ENCODE measurements at places on chromosomes 16 and 17.

DNA sequence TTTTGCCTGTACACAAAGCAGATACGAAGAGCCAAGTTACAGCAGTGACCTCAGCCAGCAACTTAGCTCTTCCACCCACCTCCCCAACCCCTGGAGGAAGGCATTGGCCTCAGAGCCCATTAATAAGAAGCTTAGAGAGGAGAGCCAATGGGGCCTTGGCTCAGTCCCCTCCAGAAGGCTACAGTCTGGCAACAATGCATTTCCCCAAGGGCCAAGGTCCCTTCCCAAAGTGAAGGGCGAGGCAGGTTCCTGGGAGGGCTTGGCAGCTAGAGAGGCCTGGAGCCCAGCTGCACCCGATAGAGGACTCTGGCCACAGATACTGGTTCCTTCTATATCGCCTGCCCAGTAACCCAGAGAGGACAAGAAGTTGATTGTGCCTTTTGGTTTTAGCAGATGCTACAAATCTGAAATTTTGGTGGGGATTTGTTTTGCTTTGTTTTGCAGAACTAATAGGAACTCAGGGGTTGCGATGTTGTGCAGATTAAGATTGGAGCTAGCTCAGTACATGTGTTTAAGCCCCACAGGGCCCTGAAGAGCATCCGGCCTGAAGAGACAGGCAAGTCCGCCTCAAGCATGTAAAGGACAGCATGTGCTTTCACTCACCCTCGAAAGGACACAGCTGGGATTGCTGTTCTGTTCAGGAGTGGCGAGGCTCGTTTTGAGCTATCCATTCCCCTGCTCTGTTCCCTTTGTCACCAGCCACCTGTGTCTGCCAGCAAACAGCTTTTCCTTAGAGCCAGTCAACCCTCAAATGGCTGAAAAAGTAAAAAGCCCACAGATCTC lies 12.0 kb upstream of the PNPO start:
- DNase-seq = no peak

DNA sequence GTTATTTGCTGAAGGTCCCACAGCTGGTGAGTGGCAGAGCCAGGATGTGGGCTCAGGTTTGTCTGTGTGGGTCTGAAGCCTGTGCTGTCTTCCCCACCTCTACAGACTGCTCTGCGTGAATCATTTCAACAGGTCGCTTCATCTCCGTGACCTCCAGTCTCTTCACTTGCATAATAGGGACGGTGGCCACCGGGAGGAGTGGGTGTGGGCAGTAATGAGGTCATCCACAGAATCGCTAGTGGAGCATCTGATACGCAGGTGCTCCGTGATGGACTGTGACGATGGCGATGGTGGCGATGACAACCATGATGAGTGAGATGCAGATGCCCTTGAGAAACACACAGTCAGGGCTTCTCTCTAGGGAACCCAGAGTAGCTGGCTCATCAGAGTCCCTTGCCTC lies 120.2 kb downstream of the RAP1GAP2 start:
- DNase-seq = no peak

GRCh38 chr17:74491626-74492025 lies 25.2 kb downstream of the CD300A start:
- DNase-seq = no peak

DNA sequence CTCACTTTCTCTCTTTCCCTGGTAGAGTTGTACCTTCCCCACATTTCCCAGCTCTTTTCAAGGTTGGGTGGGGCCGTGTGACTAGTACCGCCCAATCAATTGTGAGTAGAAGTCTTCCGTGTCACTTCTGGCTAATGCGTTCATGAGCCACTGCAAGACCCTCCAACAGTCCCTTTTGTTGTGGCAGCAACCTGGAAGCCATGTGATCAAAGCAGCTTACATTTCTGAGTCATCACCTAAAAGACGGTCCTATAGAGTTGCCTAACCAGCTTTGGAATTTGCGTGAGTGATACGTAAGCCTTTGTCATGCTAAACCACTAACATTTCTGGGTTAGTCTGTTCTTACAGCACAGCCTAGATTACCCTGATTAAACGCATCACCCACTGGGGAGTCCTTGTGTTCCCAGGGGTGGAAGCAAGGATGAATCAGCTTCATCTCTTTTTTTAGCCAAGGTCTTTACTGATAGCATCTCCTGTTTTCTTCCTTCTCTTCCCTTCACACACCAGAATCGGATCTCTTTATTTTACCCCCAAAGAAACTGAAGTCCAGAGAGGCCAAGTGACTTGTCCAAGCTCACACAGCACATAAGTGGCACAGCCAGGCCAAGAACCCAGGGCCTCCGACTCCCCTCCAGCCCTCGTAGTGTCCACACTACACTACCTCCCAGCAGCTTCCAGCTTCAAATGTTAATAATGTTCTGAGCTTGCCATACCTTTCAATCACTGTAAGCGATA lies 366.3 kb upstream of the XYLT1 start:
- no peak for DNase-seq

DNA sequence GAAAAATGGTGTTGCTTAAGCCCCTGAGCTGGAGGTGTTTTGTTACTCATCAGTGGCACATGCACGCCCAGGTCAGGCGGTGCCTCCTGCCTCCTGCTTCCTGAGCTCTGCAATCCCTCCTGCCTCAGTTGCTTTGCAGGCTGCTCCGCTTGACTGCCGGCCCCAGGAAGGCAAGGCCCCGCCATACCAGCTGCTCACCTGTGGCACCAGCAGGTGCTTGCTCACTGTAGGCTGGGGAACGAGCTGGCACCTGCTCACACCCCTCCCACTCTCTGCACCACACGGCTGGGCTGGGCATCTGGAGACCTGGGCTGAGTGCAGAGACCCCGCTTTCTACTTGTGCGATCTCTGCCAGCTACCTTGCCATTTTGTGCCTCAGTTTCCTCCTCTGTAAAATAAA lies 200.2 kb downstream of the RBFOX3 start:
- DNase-seq = no peak

GRCh38 chr16:29809031-29809747 lies 2.8 kb upstream of the PRRT2 start:
- DNase-seq = no peak

GRCh38 chr16:84205976-84206691 lies 15.2 kb downstream of the ADAD2 start:
- no peak for DNase-seq

DNA sequence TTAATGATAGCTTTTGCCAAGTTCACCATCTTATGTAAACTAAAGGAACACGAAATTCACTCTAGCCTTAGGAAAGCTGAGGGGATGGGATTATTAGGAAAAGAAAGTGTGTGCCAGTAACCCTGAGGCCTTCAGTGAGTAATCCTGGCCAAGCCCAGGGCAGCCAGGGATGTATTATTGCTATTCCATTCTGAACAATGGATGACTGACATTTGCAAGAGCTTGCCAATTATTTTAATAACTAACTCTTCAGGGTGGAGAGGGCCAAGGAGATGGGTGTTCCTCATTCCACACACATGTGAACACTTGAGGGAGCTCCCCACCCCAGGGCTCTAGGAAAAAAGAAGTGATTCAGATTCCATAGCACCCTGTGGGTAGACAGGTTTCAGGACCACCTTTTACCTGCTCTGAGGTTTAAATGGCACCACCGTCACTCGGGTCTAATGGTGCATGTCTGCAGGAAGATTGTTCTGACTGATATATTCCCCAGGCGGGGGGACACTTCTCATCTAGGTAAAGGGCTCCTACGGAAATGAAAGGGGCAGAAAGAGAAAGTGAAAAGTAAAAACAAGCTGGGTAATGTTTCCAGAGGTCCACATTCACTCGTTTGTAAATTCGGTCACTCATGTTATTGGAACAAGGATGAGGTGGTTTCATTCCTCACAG lies 41.5 kb downstream of the TK2 start:
- no peak for DNase-seq

- no peak for DNase-seq
These were observed 29.5 kb downstream of the CDH5 start for GRCh38 chr16:66395806-66396555.

DNA sequence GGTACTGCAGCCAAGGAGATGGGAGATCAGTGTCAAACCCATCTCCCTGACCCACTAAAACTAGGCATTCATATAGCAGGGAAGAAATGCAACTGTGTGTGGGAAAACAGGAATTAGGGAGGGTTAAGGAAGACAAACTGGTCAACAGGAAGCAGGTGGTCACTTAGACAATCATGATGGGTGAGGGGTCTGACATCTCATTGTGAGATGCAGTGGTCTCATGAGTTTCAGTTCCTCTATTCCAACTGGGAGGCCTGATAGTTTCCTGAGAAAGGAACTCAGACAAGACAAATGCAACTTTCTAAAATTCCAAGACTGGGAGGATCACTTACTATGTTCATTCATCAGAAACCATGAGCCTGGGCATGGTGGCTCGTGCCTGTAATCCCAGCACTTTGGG lies 361.4 kb upstream of the C16orf82 start:
- no peak for DNase-seq

GRCh38 chr16:19168371-19169081 lies 486 bp downstream of the SYT17 start:
- DNase-seq = no peak

DNA sequence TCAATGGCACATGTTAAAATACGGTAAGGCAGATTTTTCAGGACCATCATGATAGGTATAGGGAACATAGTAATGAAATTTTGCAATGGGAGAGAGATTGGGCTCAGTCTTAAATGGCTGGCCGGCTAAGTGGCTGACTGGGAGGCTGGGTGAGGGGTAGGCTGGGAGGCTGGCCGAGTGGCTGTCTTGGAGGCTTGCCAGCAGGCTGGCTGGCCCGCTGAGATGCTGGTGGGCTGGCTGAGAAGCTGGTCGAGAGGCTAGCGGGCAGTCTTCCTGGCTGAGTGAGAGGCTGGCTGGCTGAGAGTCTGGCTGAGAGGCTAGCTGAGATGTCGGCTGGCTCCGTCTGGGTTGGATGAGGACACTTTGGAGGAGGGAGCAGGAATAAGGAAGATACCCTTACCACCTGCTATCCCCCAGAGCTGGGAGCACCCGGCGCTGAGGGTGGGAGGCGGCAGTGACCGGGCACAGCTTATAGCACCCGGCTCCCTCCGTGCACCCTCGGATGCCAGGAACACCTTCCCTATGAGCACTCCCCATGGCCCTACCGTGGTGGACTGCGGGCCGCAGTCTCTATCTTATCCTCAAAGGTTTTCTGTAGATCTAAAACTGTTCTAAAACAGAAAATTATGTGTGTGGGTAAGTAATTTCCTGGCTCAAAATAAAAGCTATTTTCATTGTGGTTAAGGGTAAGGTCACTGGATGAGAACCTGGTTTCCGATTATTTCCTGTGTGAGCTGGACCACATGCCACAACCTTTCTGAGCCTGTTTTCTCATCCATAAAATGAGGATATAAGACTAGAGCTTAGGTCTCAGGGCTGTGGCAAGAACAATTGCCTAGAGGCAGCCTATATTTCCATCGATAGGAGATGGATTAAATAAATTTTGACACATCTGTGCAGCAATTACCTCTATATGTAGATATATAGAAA lies 34.5 kb upstream of the TMC5 start:
- no peak for DNase-seq

DNA sequence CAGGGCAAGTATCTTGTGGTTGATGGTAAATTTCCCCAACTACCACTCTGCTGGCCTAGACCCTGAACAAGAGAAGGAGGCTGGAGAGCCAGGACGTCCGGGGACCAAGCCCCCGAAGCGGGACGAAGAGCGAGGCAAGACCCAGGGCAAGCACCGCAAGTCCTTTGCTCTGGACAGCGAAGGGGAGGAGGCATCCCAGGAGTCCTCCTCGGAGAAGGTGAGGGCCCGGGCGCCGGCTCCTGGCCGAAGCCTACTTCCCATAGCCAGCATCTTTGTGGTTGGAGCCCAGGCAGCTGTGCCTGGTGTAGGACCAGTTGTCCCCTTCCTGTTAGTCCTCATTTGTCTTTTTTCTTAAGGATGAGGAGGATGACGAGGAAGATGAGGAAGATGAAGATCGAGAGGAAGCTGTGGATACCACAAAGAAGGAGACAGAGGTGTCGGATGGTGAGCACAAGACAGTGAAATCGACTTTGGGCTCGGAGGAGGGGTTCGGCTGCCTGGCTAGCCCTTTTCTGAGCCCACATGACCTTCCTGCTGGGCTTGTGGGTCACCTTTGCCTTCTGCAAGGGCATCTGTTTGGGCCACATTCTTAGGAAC lies 11.8 kb downstream of the SETD1A start:
- DNase-seq = no peak
